ENCODE measurements at places on chromosomes 5 and 9.

DNA sequence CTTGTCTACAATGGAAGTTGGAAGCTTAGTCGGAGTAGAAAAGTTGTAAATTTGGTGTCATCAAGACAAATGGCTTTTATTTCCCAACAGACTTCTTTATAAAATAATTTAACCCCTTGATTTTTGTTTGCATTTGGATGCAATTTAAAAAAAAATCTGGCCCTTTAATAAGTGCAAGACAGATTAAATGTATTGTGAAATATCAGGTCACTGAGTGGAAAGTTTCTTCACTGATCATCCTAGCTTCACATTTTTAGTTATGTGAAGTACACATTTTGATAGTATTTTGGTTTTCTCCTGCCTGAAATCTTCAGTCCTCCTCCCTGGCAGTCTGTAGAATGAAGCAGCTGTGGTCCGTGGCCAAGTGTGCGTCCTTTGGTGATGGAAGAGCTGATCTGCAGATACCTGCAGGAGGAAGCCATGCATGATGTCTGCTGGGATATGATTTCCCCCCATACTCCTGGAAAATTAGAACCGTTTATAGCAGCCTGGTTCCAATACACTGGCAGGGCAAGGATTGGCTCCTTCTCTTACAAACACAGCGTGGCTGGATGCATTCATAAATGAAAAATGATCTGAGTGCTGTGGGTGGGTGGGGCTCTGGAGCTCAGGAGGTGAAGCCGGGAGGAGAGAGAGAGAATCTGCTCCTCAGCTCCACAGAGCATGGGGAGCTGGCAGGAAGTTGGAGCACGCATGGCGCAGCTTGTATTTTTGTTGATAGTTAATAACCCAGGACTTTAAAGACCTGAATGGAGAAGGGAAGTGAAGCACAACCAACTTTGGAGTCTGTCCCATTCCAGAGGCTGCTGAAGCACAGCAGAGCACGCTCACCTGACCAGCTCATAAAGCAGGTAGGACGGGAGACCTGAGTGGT is 238.4 kb downstream of the GOLPH3 start:
- DNase-seq: no peak

DNA sequence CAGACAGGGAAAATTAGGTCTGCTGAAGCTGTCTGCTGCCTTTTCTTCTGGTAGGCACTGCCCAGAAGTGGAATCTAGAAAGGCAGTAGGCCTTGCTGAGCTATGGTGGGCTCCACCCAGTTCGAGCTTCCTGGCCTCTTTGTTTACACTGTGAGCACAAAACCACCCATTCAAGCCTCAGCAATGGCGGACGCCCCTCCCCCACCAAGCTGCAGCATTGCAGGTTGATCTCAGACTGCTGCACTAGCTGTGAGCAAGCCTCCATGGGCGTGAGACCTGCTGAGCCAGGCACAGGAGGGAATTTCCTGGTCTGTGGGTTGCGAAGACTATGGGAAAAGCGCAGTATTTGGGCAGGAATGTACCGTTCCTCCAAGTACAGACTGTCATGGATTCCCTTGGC is 18.5 kb downstream of the AGTPBP1 start:
- DNase-seq: peak; percentile 49

DNA sequence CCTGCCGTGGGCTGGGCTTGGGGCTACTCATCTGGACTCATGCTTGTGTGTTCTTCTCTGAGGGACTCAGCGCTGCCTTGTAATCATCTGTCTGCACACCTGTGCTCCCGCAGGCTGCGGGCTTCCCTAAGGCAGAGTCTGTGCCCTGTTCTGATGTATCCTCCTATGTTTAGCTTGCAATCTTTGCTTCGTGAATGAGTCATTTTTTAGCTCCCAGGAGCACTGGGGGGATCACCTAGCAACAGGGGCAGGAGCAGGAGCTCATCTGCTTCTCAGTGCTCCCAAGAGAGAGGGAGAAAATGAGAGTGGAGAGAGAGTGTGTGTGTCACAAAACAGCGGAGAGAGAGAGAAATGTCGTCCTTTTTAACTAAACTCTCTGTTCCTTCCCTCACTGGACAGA is 202.4 kb upstream of the ZNF618 start:
- no peak for DNase-seq

DNA sequence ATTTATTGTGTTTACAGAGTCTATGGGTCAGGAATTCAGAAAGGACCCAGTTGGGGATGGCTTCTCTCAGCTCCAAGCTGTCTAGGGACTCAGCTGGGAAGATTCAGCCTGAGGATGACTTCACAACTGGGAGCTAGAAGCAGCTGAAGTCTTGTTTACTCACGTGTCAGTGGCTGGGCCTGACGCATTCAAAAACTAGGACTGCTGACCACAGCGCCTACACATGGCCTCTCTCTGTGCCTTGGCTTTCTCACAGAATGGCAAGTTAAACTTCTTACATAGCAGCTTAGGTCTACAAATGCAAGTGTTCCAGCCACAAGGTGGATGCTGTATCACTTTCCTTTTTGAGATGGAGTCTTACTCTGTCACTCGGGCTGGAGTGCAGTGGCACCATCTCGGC is 16.3 kb upstream of the PPP2CA start:
- DNase-seq: peak; percentile 39

DNA sequence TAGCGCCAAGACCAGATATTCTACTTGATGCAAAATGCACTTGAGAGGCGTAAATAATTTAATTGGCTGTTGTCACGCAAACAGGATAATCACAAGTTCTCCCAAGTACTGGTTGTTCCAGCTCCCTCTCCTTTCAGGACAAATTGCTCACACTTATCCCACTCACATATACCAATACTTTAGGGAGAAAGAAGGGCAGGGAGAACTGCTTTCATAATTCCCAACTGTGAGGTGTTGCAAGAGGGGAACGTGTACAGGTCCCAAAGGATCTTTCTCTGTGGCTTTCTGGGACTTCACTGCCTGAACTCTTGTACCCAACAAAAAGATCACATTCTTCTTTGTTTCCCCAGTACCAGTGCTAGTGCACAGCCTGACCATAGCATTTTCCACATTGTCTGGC is 21.5 kb upstream of the TGFBI start:
- DNase-seq: no peak
